IMR-90 (cell line): ENCODE measurements at places on chromosomes 1 and 21. TPM values are rescaled to one million over a fixed set of nuclear protein-coding genes. Genes with fewer than 3 reads are reported as not detected.

Gene OR10J1
- total RNA-seq = not detected in 2 replicates

DNA sequence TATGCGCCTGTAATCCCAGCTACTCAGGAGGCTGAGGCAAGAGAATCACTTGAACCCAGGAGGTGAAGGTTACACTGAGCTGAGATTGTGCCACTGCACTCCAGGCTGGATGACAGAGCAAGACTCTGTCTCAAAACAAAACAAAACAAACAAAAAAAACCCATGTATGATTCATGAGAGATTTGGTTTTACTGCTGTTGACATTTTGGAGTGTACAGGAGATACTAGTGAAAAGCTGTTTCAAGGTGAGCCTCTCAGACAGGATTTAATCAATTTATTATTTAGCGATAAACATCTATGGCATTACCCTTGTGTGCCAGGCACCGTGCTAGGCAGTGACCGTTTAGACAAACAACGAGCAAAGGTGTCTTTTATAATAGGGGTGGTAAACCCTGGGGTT lies 16.5 kb downstream of the LHX4 start:
- DNase-seq = no peak

GRCh38 chr1:27981145-27981544 lies 21.4 kb downstream of the XKR8 start:
- no peak for DNase-seq

DNA sequence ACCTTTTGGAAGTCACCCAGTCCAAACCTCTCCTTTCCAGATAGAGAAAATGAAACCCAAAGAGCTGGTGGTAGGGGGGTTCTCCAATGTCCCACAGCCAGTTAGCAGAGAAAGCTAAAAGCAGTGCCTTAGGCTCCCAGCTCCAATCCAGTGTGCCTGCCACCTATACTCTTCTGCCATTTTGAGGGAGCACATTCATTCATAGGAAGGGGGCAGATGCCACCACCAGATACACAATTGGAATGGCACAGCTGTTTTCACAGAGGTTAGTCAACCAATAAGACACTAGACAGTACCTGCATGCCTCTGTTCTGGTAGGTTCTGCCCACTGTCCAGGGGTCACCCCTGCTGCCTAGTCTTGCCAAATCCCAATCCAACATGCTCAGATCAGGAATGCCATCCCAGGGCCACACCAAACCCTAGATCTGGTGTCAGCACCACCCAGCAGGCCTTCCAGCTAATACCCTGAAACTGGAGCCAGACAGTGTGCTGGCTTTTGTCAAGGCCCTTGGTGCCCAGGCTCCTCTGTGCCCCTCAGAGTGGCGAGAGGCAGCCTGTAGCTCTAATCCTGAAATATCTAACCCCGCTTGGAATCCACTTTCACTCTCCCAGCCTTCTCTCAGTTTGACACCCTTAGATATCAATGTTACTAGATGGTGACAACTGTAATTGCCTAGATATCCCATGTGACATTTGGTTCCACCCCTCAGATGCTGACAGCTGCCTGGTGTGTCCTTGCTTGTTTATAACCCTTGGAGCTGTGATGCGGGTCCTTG lies 178.6 kb downstream of the TGFBR3 start:
- no peak for DNase-seq

Gene SH2D1B
- 0.18 TPM in 1 of 2 replicates, not detected in the other for total RNA-seq

Gene RUNX3
- not detected in 2 replicates for total RNA-seq

DNA sequence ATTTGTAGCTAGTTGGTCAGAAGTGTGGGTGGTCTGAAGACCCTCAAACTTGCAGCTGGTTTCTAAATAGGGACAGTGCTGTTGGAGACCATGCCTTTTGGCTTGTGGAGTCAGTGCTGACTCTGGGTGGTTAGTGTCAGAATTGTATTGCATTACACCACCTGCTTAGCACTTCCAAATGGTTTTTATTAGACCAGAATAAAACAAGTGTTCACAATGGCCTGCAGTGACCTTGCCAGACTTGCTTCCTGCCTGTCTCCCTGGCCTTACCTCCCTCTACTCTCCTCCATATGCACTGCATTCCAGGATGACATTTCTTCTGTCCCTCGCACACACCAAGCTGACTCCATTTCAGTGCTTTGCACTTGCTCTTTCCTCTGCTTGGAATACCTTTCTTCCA lies 72.7 kb upstream of the CNIH3 start:
- DNase-seq = no peak

GRCh38 chr1:64942675-64943074 lies 23.7 kb downstream of the JAK1 start:
- DNase-seq = no peak

DNA sequence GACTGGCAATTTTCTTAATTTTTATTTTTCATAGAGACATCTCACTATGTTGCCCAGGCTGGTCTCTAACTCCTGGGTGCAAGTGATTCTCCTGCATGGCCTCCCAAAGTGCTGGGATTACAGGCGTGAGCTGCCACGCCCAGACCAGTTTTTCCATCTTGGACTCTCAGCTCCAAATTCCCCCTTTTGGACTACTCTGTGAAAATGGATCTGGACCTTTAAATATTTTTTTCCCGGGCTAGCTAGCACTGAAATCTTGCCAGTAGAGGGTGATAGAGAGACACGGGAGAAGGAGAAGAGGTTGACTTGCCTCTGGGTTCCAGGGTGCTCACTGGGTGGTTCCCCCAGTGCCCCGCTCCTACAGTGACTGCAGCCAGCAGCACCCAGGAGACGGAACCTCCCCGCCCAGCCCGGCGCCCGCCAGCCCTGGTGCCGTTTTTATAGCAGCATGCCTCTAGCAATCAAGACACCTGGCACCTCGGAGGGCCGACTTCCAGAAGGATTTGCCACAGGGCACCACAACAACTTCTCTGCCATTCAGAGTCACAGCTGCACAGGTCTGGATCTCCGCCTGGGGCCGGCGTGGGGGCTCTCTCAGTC lies 34.7 kb upstream of the SCCPDH start:
- DNase-seq = peak; percentile 66

GRCh38 chr1:163082971-163083370 lies 13.8 kb downstream of the RGS4 start:
- DNase-seq = no peak

Gene BACE2
- total RNA-seq = 17.0 and 18.1 TPM in 2 replicates

Gene ADAMTSL4
- total RNA-seq = 0.54 and 0.56 TPM in 2 replicates

Gene TRIM62
- 2.8 and 3.0 TPM in 2 replicates for total RNA-seq

- DNase-seq = no peak
These were observed 23.7 kb downstream of the ELAVL4 start for GRCh38 chr1:50132347-50132894.

DNA sequence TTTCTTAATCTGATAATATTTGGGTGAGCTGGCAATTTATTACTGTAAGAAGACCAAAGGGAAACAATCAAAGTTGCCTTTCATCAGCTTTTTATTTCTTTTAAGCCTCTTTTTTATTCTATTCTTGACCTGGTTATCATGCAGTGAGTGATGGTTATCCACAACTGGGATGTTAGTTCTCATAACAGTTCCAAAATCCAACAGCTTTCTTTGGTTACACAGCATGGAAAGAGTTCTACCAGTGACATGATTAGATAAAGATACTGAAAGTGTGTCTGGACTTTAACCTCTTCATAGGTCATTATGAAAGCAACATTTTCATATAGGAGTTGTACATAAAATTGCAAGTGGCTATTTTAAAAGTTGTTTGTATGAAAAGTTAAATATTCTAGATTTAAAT lies 163.0 kb downstream of the SYT2 start:
- DNase-seq = no peak

DNA sequence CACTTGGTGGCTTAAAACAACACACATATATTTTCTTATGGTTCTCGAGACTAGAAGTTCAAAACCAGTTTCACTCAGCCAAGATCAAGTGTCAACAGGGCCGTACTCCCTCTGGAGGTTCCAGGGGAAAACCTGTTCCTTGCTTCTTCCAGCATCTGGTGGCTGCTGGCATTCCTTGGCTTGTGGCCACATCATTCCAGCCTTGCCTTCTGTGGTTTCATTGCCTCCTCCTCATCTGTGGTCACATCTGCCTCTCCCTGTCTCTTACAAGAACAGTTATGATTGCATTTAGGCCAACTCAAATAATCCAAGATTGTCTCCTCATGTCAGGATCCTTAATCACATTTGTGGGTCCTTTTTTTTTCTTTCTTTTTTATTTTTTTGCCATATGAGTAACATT lies 240.7 kb upstream of the HOOK1 start:
- DNase-seq = peak; percentile 74

- DNase-seq = no peak
These were observed 14.0 kb downstream of the SLC1A7 start for GRCh38 chr1:53128401-53128800.

Gene TDRD5
- total RNA-seq = not detected in 2 replicates

DNA sequence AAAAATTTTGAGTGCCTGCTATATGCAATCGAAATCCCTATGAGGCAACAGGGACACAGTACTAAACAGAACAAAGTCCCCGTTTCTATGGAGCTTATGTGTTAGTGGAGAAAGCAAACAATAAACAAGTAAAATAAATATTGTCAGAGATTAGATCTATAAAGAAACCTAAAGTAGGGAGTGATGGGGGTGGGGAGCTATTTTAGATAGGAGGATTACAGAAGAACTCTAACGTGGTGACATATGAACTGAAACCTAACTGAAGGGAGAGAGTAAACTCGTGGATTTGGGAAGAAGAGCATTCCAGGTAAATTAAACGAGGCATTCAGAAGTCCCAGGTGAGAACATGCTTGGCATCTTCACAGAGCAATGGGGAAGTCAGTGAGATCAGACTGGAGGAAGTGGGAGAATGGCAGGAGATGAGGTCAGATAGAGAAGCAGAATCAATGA lies 154.5 kb downstream of the DENND1B start:
- DNase-seq = no peak

Gene SELL
- total RNA-seq = not detected in 2 replicates

GRCh38 chr1:14869187-14869586 lies 270.7 kb downstream of the KAZN start:
- DNase-seq = peak; percentile 3

DNA sequence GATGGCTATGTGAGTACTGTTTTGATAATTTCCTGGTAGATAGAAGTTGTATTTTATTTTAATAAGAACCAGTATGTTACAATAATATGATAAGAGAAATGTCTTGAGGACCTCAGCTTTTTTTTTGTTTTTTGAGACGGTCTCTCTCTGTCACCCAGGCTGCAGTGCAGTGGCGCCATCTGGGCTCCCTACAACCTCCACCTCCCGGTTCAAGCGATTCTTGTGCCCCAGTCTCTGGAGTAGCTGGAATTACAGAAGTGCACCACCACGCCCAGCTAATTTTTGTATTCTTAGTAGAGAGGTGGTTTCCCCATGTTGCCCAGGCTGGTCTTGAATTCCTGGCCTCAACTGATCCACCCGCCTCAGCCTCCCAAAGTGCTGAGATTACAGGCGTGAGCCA lies 968.1 kb upstream of the ADGRL4 start:
- DNase-seq = no peak
